ENCODE measurements at places on chromosomes 4 and X.

DNA sequence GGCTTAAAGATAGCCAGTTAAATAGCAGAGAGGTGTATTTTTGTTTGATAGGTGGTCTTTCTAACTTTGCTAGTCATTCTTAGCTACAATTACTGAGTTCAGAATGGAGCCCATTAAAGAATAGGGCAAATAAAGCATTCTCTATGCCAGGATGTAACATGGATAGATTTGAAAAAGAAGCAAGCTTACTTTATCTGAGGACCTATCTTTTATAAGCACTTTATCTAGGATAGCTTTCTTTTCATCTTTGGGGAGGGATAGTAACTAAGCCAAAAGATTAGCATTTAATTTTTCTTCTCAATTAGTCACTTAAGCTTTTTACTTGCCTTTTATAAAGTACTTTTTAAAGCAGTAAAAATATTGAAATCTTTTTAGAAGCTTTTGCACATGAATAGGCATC, 1148.0 kb upstream of the DIAPH2 start:
- no peak for DNase-seq

GRCh38 chrX:68671221-68671620, 23.8 kb downstream of the STARD8 start:
- no peak for DNase-seq

- no peak for DNase-seq
Observed at GRCh38 chrX:33923262-33923661, 208.9 kb downstream of the FAM47A start.

DNA sequence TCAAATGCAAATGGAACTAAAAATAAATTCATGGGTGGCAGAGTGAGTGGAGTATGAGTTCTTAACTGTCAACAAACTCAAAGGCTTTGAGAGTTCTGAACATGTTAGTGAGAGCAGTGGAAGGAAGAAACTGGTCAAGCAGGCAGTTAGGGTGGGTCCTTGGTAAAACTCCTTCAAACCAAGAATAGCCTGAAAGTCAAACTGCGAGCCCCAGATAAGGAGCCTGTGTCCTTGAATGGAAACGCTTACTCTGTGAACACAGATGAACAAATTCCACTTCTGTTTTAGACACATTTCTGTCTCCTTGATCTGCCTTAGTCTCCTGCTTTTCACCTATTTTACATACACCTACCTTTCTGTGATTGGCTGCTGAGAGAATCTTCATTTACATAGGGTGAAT, 129.4 kb upstream of the PCDH18 start:
- no peak for DNase-seq

DNA sequence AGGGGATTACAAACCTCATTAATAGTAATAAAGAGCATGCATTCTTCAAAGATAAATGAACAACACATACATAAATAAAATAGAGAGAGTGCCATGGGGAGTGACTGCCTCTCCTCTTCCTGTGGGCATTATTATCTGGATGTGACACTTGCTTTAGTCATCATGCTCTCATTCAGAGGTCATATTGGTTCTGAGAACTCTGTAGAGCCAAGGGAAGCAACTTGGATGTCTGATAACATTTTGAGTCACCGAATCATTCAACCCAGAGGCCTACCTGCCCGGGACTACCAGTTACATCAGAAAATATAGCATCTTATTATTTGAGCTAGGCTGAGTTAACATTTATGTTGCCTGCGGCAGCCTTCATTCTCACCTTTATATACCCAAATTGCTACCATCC, 489.5 kb downstream of the STIM2 start:
- no peak for DNase-seq

- no peak for DNase-seq
Observed at GRCh38 chr4:96154676-96155075, 314.8 kb downstream of the PDHA2 start.

- no peak for DNase-seq
Observed at GRCh38 chrX:18558799-18559198, 113.1 kb downstream of the RS1 start.

- DNase-seq: no peak
Observed at GRCh38 chr4:4787421-4787820, 72.0 kb upstream of the MSX1 start.

DNA sequence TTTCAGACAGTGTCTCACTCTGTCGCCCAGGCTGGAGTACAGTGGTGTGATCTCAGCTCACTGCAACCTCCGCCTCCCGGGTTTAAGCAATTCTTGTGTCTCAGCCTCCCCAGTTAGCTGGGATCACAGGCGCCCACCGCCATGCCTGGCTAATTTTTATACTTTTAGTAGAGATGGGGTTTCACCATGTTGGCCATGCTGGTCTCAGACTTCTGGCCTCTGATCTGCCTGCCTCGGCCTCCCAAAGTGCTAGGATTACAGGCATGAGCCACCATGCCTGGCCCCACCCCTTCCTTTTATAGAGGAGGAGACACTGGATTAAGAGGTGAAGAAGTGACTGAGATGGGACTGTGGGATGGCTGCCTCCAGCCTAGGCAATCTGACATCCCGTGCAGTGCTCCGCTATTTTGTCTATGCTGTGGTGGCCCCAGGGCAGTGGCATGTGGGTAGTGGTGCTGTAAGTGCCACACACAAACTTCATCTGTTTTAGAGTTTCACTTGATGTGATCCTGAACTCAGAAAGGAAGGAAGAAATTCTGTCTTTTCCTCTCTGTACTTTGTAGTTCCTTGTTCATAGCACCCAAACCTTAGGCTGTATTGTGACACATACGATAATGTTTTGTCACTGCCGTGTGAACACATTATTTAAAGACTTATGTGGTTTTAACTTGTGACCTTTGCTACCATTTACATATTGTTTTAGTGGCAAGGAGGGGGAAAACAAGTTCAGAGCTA, 48.9 kb downstream of the FNIP2 start:
- DNase-seq: no peak

DNA sequence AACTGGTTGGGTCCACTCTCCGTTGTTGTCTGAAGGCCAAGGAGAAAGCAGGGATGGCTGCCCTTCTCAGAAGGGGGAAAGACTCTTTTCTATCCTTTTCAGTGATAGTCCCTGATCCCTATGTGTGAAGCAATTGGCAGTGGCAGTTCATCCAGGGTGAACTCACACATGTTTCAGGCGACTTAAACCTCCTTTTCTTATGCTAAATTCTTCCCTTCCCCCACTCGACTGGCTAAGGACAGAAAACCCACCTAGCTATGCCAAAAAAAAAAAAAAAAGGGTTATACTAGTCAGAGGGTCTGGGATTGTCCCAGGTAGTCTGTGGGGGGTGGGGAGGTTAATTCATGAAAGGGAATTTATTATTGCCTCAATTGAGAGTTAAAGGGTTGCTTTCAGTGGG, 12.2 kb upstream of the ZNF280C start:
- DNase-seq: no peak

GRCh38 chr4:56940971-56941370, 33.3 kb downstream of the REST start:
- DNase-seq: no peak

- DNase-seq: no peak
Observed at GRCh38 chrX:102654696-102655095, 3.4 kb downstream of the GPRASP1 start.

GRCh38 chr4:184279496-184280061, 61.9 kb upstream of the ENPP6 start:
- peak; percentile 30 for DNase-seq

DNA sequence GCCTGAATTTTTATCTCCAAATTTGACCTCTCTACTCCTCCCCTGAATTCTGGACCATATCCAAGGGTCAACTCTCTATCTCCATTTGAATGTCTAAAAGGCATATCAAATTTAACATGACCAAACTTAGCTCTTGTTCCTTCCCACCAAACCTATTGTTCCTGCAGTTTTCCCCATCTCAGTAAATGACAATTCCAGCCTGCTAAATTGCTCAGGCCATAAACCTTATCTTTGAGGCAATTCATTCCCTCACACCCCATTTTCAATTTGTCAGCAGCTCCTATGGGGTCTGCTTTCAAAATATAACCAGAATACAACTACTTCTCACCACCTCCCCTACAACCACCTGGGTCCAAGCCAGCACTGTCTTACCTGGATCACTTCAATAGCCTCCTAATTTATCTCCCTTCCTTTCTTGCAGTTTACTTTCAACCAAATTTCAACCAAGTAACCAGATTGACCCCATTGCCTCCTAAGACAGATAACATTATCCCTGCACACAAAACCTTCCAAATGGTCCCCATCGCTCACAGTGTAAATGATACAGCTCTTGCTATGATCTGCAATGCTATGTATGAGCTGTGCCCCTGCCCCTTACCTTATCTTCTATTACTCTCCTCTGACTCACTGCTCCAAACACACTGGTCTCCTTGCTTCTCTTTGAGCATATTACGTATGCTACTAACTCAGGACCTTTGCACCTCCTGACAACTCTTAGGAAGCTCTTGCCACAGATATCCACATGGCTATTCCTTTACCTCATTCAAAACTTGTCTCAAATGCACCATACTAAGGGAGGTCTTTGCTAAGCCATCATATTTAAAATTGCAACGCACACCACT, 66.0 kb downstream of the CAMK2D start:
- no peak for DNase-seq

- no peak for DNase-seq
Observed at GRCh38 chr4:52891743-52892142, 29.6 kb downstream of the RASL11B start.

DNA sequence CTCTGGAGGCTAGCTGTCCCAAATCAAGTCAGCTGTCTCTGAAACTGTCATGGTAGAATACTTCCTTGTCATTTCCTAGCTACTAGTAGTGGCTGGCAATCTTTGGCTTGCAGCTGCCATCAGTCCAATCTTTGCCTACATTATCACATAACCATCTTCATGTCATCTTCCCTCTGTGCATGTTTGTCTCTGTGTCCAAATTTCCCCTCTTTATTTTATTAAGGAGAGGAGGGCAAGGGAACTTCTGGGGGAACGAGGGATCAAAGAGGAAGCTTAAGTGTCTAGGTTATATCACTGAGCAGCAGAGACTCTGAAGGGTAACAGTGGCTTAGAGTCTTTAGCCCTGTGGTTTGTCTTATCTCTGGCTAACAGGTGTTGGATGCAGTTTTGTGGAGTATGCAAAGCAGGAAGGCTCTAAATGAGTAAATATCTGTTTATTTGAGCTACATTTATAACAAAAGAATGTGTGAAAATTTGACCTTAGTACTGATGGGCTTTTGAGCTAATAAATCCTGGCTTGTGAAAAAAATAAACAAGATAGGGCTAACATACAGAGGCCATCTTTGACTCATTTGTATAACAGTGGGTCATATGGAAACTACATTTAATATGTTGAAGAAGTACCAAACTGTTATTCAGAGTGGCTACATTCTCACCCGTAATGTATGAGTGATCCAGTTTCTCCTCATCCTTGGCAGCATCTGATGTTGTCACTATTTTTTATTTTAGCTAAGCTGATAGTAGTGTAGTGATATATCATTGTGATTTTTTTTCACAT, 49.4 kb upstream of the ENOX2 start:
- no peak for DNase-seq

DNA sequence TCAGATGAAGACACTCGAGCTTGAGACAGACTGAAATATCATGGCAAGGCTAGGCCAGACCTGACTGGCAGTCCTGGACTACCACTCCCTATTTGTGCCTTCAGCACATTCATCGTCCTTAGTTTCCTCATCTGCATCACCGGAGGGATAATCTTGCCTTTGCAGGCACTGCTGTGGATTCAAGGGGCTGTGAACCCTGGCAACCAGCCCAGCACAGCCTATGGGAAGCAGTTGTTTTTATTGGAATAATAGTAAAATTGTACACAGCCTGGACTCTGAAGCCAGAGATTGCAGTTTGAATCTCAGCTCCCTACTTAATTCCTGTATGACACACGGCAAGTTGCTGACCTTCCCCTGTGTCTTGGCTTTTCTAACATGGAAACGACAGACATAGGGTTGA, 161.0 kb downstream of the NSUN7 start:
- no peak for DNase-seq

DNA sequence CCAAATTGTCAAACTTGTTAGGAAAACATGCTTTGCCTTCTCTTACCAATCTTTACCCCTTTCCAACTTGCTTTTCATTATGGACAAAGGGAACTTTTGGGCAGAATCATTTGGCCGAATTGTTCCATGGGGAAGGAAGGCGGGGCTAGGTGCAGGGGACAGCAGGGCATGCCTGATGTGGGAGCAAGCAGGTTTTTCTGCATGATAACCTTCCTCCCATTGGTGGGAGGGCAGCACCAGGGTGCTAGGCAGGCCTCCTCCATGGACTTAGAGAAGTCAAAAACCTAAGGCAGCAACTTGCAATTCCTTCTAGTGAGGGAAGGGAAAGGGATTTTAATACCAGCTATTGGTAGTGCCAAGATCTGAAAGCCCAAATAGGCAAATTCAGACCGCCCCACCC, 260.5 kb downstream of the MAPK10 start:
- DNase-seq: no peak

DNA sequence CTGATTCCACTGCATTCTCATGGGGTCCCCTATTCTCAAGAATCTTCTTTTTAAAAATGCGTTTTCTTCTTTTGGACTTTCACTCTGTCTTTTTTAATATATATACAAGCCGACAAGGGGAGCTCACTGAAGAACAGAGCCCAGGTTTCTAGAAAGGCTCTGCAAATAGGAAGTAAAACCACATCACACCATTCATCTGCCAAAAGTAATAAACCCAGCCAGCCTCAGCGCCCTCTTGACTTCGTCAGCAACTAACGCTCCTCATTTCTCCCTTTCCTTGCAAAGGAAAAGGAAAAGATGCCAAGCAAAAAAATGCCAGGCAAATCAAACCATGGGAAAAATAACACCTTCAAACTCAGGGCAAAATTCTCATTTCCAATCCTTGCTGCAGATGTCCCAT, 136.4 kb downstream of the HHIP start:
- DNase-seq: no peak

GRCh38 chrX:50492720-50493119, 22.1 kb upstream of the DGKK start:
- no peak for DNase-seq

GRCh38 chr4:154491341-154492271, at the start of gene DCHS2:
TSS of gene DCHS2 (minus strand) at chr4:154491799. CDS start at chr4:154491355, 444 bp downstream.
- no peak for DNase-seq

GRCh38 chrX:24668111-24668510, 21.0 kb upstream of the PCYT1B start:
- no peak for DNase-seq

GRCh38 chr4:139860435-139861024, 194.9 kb downstream of the MGST2 start:
- no peak for DNase-seq

DNA sequence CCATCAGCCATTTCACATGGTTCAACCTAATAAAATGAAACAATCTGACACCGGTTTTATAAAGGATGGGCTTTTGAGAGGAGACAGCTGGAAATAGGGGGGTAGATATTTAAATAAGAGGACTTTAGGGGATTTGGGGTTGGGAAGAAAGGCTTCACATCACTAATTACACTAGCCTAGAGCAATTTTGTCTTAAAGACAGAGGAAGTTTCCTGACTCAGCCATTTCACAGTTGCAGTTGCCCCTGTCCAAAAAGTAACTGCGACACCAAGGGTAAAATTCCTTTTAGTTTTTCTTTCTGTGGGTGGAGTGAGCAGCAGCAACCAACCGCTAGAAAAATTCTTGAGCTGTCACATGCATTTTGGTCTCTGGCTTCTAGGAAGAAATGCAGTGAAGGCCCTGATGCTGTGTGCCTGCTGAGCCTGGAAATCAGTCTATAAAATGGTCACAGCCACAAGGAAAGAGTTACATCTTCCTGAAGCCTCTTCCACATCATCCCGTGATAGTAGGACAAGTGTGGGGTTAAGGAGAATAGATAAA, 233.6 kb downstream of the ZNF674 start:
- no peak for DNase-seq

GRCh38 chr4:65546882-65547416, 123.3 kb downstream of the EPHA5 start:
- DNase-seq: no peak

GRCh38 chr4:108559911-108560310, 60.5 kb upstream of the RPL34 start:
- no peak for DNase-seq

- DNase-seq: no peak
Observed at GRCh38 chr4:26326791-26327190, 6.0 kb downstream of the RBPJ start.
